ENCODE measurements at places on chromosomes 2 and 18. TPM values are rescaled to one million over a fixed set of nuclear protein-coding genes. Genes with fewer than 3 reads are reported as not detected.

DNA sequence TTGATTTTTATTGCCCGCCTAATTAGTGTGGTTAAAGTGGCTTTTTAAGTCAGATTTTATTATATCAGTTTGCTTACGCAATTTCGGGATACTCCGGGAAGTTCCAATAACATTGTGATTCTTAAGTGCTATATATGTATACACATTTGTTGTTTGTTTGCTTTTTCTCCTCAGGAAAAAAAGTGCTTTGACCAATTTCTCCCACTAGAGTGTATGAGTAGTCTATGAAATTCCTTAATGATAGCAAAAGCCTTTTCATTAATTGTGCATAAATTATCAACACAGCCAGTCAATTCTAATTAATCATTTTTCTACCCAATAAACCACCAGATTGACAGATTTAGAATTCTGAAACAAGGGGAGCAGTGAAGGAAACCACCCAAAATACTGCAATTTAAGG lies 172.2 kb downstream of the DPP10 start:
- H3K4me1 ChIP-seq: no peaks in the 10 kb centered on the region
- no peak overlapping the region for H3K27ac ChIP-seq
- H3K4me3 ChIP-seq: no peak overlapping the region
- DNase-seq: no peak

DNA sequence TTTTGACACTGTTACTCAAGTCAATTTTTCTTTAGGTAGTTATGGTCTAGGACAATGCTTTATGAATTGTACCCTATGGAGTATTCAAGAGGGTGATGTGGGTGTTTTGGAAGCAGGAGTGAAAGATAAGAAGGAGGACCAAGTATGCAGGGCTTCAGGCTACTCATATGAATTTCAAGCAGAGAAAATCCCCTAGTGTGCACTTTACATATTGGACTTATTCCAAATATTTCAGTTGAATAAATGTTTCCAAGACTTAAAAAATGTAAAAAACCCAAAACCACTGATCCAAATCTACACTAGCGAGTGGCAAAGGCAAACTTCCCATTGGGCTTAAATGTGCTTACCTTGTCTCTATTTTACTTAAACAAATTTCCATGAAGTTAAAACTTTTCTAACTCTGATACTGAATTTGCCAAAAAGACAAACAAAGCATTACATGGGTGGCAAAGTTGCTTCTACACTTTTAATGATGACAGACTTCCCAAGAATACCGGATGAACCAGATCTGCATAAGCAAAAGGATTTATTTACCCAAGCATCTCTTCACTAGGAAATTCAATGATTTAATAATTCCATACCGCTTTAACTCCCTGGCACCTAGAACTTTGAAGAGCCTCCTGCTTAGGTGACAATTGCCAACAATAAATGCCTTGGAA lies 1233.5 kb upstream of the NXPH2 start:
- H3K27me3 ChIP-seq: no peaks in the 10 kb centered on the region
- no peak overlapping the region for H3K27ac ChIP-seq
- no peak for DNase-seq
- H3K4me3 ChIP-seq: no peak overlapping the region
- H3K36me3 ChIP-seq: no peaks in the 10 kb centered on the region

DNA sequence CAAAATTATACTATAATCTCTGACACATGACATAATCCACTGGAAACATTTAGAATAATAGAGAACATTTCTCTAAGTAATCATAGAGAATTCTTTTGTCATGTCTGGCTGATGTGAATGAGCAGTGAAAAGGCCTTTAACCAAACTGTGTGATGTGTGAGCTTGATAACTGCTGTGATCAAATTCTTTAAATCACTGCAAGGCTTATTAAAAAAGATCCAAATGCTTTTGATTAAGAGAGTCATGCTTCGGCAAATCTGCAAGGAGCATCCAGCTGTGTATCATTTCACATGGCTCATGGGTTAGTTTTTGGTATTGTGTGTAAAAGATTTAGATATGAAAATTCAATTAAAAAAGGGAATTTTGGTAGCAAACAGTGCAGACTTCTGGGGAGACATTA lies 58.6 kb upstream of the TFPI start:
- no peak overlapping the region for H3K4me3 ChIP-seq
- H3K36me3 ChIP-seq: no peaks in the 10 kb centered on the region
- H3K27ac ChIP-seq: no peak overlapping the region
- no peaks in the 10 kb centered on the region for H3K27me3 ChIP-seq
- DNase-seq: no peak
- no peaks in the 10 kb centered on the region for H3K4me1 ChIP-seq

EFHD1 gene
- 0.52 TPM for total RNA-seq

All from HCT116 (cell line).